ENCODE measurements at places on chromosomes 5 and 9. TPM values are rescaled to one million over a fixed set of nuclear protein-coding genes. Genes with fewer than 3 reads are reported as not detected.

SNX24 gene
- 23.8 TPM for total RNA-seq

ST6GALNAC6 gene
- total RNA-seq = 23.4 TPM

SELENOP gene
- total RNA-seq = 0.18 TPM

CORO2A gene
- 0.59 TPM for total RNA-seq

GNA14 gene
- not detected for total RNA-seq

CD14 gene
- 5.3 TPM for total RNA-seq

NUTM2G gene
- not detected for total RNA-seq

NIPAL4 gene
- 11.7 TPM for total RNA-seq

SLC25A46 gene
- 31.1 TPM for total RNA-seq

SPINK5 gene
- not detected for total RNA-seq

LCP2 gene
- total RNA-seq = not detected

COL23A1 gene
- not detected for total RNA-seq

ENHO gene
- 2.1 TPM for total RNA-seq

WNT8A gene
- not detected for total RNA-seq

OGN gene
- not detected for total RNA-seq

GGTA1 gene
- total RNA-seq = not detected

DMRT2 gene
- total RNA-seq = not detected

IRX2 gene
- total RNA-seq = 1.6 TPM

NPM1 gene
- total RNA-seq = 3,300 TPM

ADAMTS16 gene
- total RNA-seq = 1.9 TPM

AK3 gene
- 43.0 TPM for total RNA-seq

KIF24 gene
- total RNA-seq = 3.1 TPM

PTCH1 gene
- 1.8 TPM for total RNA-seq

SLC6A7 gene
- 0.02 TPM for total RNA-seq

MAPKAP1 gene
- total RNA-seq = 67.4 TPM

PTPA gene
- total RNA-seq = 120 TPM

PALM2AKAP2 gene
- 0.06 TPM for total RNA-seq

PCA3 gene
- not detected for total RNA-seq

C5orf52 gene
- not detected for total RNA-seq

F2RL1 gene
- total RNA-seq = 260 TPM

CAVIN4 gene
- total RNA-seq = 0.42 TPM

SH3RF2 gene
- total RNA-seq = 3.4 TPM

SLC31A2 gene
- total RNA-seq = 7.0 TPM

SPACA9 gene
- 4.8 TPM for total RNA-seq

DEPDC1B gene
- 18.3 TPM for total RNA-seq

INSL4 gene
- total RNA-seq = 17.0 TPM

NREP gene
- total RNA-seq = 3.2 TPM

SLC6A3 gene
- 0.09 TPM for total RNA-seq

PCAT7 gene
- 0.78 TPM for total RNA-seq

LURAP1L gene
- total RNA-seq = 18.6 TPM

IPPK gene
- total RNA-seq = 14.4 TPM

TAF7 gene
- total RNA-seq = 72.0 TPM

OR1Q1 gene
- total RNA-seq = not detected

DMGDH gene
- total RNA-seq = not detected

MARVELD2 gene
- 2.0 TPM for total RNA-seq

NR5A1 gene
- not detected for total RNA-seq

IFNA7 gene
- not detected for total RNA-seq

IL13 gene
- not detected for total RNA-seq

SPINK4 gene
- not detected for total RNA-seq

CDO1 gene
- total RNA-seq = not detected

DUSP1 gene
- total RNA-seq = 485 TPM

SLC45A2 gene
- 0.05 TPM for total RNA-seq

FREM1 gene
- not detected for total RNA-seq
